ENCODE measurements at places on chromosomes 6 and 20.
A peak's percentile ranks its signal among the peaks of the same experiment; 100 is the strongest.

GRCh38 chr20:23020230-23021018 is 14.7 kb upstream of the SSTR4 start:
- DNase-seq: no peak

DNA sequence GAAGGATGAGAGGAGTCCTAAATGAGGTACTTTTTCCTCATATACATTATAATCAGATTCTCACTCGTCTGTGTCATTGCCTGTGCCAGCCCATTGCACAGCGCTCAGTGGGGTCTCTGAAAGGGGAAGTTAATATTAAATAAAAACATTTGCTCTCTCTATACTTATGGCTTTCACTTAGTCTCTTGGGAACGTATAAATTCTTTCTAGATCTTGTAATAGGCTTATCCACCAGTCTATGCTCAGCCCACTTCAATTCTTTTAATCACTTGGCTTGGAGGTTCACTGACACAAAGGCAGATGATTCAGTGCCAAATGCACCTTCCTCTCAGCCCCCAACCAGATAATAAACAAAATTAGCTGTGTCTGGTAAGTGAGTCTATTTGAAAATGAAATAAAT is 164.3 kb upstream of the OGFRL1 start:
- no peak for DNase-seq

- DNase-seq: no peak
Measured at GRCh38 chr20:34268851-34269636, 27.8 kb downstream of the ASIP start.

DNA sequence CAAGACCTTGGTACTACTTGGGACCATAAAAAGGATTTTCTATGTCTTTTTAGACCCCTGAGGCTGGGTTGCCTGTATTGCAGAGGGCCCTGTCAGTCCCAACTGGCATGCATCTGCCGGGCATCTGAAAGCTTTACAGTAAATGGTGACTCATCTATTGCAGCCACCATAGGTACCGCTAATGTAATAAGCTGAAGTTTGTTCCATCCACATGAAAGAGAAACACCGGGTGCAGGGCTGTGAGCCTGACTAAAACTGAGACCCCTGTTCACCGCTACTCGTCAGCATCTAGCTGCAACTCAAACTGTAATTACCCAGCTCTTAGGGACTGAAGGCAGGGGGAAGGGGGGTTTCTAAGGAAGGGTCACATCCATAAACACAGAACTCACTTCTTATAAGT is 49.5 kb downstream of the TRERF1 start:
- peak; percentile 36 for DNase-seq

GRCh38 chr20:35942243-35942642 is 12.1 kb downstream of the SCAND1 start:
- no peak for DNase-seq

- DNase-seq: no peak
Measured at GRCh38 chr6:144349690-144350527, 64.8 kb downstream of the UTRN start.

DNA sequence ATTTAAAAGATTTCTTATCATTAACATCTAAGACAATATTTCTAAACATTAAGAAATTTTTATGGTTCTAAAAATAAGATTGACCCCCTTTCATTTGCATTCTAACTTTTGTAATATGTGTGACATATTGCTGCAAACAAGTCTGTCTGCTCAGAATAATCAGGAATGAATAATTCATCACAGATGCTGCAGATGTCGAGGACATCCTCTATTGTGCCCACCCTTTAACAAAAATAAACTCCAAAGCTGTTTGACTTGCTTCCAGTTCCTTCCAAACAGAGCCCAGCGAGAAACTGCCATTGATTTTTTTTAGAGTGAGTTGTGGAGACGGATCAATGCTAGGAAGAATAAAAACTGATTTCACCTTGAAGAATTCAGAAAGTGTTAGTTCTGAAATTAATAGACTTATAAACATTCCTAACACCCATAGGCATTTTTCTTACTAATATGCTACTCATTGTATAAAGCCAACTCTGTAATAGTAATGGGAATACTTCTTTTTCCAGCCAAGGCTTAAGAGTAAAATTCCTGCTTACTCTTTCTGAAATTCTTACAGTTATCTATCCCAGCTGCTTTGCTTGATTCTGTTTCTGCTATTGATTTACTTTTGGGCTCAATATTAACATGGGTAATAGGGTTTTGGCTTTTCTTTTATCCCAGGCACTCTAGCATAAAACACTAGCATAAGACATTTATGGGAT is 244.8 kb upstream of the FAM83B start:
- DNase-seq: no peak

- DNase-seq: no peak
Measured at GRCh38 chr20:62370115-62370806, 3.1 kb upstream of the LAMA5 start.

DNA sequence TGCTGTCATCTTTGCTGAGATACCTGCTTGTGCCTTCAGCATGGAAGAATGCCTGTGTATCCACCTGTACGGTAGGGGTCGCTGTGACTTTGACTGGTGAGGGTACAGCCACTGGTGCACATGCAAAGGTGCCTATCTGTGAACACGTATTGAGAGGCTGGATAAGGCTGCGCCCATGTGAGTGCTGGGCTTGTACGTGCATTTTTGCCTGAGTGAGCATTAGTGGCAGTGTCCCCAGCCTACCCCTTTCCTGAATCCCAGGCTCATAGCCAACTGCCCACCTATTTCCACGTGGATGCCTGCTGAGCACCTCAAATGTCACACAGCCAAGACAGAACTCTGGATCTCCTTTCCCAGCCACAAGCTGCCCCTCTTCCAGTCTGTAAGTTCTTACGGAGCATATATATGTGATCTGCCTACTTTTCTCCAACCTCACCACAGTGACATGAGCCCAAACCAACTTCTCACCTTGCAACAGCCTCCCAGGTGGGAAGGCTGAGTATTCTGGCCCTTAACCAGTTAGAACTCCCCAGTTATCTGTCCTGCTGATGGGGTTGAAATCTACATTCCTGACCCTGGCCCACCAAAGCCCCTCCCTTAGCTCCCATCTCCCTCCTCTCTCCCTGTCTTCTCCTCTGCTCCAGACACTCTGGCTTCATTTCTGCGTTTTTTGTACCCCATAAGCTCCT is 1.1 kb upstream of the SLC2A10 start:
- DNase-seq: no peak

GRCh38 chr20:60354024-60354580 is 395.9 kb downstream of the CDH26 start:
- DNase-seq: no peak

GRCh38 chr6:111680015-111680712 is 74.5 kb upstream of the TRAF3IP2 start:
- DNase-seq: no peak

DNA sequence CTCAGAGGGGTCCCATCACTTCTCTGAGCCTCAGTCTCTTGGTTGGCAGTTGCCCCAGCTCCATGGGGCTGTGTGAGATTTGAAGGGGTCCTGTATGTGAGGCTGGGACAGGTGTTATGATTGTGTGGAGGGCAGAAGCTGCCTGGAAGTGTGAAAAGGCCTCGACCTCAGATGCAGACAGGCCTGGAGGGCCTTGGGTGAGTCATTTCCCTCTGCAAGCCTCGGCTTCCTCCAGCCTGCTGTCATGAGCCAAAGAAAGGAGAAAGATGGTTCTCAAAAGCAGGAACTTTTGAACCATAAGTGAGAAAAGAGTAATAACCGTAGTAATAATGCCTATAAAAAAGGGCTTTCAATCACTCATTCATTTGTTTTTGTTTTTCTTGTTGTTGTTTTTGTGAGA is 37.5 kb downstream of the SNAI1 start:
- DNase-seq: no peak

DNA sequence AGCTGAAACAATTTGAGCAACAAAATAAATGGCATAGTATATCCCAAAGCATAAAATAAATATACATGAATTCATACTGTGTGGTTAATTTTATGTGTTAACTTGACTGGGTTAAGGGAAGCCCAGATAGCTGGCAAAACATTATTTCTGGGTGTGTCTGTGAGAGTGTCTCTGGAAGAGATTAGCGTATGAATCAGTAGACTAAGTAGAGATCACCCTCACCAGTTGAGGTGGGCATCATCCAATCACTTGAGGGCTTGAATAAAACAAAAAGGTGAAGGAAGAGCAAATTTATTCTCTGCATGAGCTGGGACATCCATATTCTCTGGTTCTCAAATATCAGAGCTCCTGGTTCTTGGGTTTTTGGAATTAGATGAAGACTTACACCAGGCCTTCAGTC is 17.9 kb downstream of the SLC22A16 start:
- DNase-seq: no peak

- DNase-seq: no peak
Measured at GRCh38 chr6:137000825-137001224, 43.9 kb downstream of the IL20RA start.

DNA sequence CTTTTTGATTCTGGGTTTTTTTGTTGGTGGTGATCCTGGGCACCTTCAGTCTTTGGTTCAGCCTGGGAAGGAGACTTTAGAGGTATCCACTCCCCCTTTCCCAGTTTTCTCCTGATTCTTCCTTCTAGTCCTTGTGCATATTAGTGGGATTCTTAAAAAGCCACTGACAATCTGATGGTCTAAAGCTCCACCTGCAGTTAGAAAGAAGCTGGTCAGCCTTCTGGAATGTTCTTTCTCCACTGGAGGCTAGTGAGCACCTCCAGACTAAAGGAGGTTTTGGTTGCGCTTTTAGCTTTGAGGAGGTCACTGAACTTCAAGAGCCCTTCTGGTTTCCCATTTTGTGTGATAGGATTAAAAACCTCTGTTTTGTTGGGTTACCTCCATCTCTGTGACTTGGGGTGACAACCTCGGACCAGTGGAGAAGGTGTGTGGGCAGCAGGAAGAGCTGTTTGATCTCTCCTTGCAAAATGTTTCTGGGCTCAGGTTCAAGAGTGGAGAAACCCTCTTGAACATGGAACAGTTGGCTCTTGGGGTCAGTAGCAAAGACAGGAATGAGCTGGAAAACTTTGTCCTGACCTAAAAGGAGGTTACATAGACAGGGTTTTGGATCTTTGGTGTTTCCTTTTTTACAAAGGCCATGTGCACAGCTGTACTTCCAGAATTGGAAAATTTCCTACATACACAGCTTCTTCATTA is 29.0 kb downstream of the JARID2 start:
- DNase-seq: no peak

DNA sequence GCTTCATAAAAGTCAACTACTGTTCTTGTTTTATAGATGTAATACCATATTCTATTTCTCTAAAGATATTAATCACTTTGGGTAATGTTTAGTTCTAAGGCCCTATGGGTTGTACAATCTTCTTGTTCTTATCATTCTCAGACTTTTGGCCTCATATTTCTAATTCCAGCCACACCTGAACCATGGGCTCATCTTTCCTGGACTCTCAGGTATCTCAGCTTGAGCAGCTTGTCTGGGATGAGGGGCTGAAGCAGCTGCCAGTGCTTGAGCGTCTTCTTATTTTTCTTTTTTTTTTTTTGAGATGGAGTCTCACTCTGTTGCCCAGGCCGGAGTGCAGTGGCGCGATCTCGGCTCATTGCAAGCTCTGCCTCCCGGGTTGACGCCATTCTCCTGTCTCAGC is 150.2 kb downstream of the KIF6 start:
- DNase-seq: no peak

GRCh38 chr6:117264692-117265409 is 507 bp upstream of the VGLL2 start:
- no peak for DNase-seq

DNA sequence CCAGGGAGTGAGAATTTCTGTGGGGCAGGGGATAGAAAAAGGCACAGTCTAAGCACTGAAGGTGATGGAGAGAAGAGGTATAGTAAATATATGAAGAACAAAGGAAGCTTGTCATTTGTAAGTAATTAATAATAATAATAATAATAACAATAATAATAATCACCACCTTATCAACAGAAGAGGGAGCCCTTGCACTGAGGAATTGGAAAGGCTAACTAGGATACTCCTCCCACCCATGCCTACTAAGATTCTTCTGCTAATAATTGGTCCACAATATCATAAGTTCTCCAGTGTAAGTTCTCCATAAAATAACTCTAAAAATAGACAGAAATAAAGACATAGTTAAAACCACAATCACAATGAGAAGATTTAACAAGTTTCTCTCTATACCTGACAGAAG is 912 bp upstream of the OR12D3 start:
- no peak for DNase-seq

- DNase-seq: no peak
Measured at GRCh38 chr6:43286980-43287716, 10.9 kb upstream of the SLC22A7 start.

DNA sequence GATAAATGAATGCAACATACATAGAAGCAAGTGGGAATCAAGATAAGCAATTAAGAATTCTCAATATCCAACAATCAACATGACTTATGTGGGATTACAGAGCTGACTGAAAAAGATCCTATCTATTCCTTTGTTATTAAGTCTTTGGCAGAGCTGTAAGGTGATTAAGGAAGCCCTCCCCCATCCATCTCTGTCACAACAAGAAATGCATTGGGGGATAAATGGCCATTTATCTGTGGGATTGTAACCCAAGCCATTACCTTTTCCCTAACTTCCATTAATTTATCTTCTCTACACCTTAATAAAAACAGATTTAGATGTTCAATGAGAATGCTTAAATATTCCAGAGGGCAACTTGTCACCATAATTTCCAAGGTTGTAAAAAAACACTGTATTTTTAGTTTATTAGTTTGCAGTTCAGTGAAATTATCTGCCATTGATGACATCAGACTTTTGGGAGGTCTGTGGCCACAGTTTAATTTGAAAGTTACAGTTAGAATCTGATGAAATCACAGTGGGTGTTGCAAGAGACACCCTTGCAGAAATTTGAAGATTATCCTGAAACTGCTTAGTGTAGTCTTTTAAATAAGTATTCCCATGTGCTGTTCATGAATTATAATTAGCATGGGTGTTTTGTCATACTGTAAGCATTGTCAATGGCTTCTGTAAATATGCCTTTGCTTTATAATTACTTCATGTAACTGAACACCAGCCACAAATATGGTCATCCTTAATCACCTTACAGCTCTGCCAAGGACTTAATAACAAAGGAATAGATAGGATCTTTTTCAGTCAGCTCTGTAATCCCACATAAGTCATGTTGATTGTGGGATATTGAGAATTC is 49.4 kb upstream of the FYN start:
- DNase-seq: no peak

DNA sequence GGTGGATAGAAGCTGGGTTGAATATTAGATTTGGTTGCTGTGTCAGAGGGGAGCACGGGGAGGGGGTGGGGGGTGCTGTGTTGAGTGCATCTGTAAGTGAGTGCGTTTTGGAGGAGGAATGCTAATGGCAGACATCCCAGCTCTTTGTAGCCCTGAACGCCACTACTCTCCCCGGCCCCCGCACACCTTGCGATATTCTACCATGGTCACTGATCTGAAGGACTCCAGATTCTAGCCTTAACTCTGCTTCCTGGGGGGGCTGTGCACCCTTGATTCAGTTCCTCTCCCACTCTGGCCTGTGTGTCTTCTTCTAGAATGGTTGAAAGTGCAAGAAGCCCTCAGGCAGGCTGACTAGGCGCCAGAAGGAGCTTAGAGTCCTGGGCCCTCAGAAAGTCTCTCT is 7.1 kb downstream of the GLP1R start:
- DNase-seq: no peak
